ENCODE measurements at places on chromosomes 3 and 15. TPM values are rescaled to one million over a fixed set of nuclear protein-coding genes. Genes with fewer than 3 reads are reported as not detected.
A peak's percentile ranks its signal among the peaks of the same experiment; 100 is the strongest.

LRIG1 gene
- 110 TPM for polyA plus RNA-seq

DNA sequence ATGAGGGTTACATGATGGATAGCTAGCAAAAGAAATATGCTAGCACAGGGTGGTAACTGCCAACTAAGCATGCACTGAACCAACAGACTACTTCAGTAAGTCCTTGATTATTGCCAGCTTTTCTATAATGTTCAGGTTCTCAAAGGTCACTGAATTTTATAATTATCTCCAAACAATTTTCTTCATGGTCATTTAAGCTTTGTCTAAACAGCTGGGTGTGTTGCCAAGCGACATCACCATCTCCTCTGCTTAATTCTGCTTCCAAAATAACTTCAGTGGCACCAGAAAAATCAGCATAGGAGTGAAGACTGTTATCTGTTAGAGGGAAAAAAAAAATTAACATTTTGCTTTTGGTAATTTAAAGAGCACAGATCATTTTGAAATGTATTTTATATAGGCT, 54.6 kb upstream of the TOP2B start:
- no peak overlapping the region for H3K4me3 ChIP-seq
- H3K36me3 ChIP-seq = no peaks in the 10 kb centered on the region
- H3K27ac ChIP-seq = no peak overlapping the region

- H3K36me3 ChIP-seq = no peaks in the 10 kb centered on the region
- peaks cover 10% of the 10 kb centered on the region for H3K27me3 ChIP-seq
- DNase-seq = peak; percentile 1
- H3K4me1 ChIP-seq = no peaks in the 10 kb centered on the region
Measured at GRCh38 chr15:75229191-75230015, 27.7 kb downstream of the C15orf39 start.

- H3K27me3 ChIP-seq = no peaks in the 10 kb centered on the region
- DNase-seq = no peak
- H3K36me3 ChIP-seq = no peaks in the 10 kb centered on the region
Measured at GRCh38 chr3:60673123-60673522, 578.1 kb downstream of the FHIT start.

GRCh38 chr3:43338295-43338694, 52.0 kb downstream of the SNRK start:
- peaks cover 56% of the 10 kb centered on the region for H3K36me3 ChIP-seq
- DNase-seq = no peak
- no peak overlapping the region for H3K27ac ChIP-seq
- H3K4me3 ChIP-seq = no peak overlapping the region
- no peaks in the 10 kb centered on the region for H3K4me1 ChIP-seq
- no peaks in the 10 kb centered on the region for H3K27me3 ChIP-seq

DNA sequence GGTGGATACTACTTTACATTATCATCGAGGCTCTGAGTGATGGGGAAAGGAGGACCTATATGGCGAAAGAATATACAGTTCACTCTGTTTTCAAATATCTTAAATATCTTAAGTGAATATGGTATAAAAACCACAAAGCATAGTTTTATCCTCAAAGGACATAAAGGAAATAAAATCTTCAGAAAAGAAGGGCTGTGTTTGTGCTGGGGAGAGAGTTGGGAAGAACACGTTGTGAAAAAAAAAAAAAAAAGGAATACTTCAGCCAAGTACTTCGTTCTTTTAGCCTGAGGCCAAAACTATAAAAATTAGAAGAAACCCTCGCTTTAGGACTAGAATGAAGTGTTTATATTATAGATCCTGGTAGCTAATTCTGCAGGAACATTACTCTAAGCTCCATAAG, 10.2 kb upstream of the TMEM212 start:
- peak; percentile 71 for DNase-seq
- H3K4me1 ChIP-seq = peaks cover 10% of the 10 kb centered on the region
- no peak overlapping the region for H3K4me3 ChIP-seq
- peak overlapping the region; percentile 74 for H3K27ac ChIP-seq

DNA sequence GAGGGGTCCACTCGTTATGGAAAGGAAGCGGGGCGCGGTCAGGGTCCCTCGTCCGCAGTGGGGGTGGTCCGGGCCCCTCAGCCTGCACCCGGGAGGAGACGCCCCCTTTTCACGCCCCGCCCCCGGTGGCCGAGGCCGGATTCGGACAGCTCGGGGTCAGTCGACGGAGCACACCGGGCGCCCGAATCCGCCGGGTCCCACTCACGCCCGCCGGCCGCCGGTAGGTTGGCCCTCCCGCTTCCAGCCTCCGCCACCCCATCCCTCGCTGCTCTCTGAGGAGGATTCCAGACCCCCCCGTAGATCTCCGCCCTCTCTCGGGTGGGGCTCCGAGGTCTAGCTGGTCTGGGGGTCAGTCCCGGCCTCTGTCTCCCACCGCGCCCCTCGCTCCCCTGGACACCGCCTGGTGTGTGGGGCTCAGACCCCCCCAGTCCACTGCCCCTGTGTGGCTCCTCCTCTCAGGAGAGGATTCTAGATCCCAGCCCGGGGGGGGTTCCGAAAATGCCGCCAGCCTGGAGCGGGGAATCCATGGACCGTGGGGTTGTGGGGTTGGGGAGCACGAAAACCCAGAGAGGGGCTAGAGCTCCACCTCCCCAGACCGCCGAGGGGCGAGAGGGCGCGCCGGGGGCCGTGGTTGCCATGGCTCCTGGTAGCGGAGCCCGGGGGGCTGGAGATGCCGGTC, 725 bp downstream of the CHL1 start:
- peak overlapping the region; percentile 44 for H3K4me3 ChIP-seq
- peaks cover 8% of the 10 kb centered on the region for H3K4me1 ChIP-seq
- peak; percentile 4 for DNase-seq
- no peak overlapping the region for H3K27ac ChIP-seq
- peaks cover 36% of the 10 kb centered on the region for H3K27me3 ChIP-seq

DNA sequence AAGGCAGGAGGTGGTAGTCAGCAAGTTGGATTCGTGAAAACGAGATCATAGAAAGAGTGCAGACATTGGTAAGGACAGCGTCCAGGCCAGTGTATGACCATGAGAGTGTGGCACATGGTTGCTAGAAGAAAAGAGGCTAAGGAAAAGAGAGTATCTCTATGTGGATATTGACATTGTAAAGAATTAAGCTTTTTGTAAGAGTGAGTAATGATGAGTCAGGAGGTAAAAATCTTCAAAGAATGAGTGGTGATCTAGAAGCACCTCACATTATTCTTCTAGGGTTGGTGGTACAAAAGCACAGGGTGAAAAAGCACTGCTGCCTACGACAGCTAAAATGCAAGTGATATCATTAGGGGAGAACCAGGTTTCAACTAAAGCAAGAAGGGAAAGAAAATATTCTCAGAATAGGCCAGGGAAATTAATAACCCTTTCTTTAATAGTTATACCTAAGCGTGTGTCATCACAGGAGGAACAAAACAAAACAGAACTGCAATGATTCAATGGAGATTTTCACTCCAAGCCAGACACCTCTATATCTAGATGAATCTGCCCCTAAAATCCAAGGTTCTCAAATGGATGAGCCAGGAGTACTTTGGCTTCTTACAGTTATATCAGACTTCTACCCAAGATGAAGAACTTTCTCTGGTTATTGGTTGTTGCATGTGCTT, 884.7 kb downstream of the NAALADL2 start:
- DNase-seq = no peak
- H3K27ac ChIP-seq = no peak overlapping the region
- no peaks in the 10 kb centered on the region for H3K4me1 ChIP-seq
- no peaks in the 10 kb centered on the region for H3K36me3 ChIP-seq
- H3K27me3 ChIP-seq = no peaks in the 10 kb centered on the region

Measured in muscle of leg (tissue), 16 donors.